NCI-H146 (cell line): ENCODE measurements at places on chromosomes 6 and 20.

DNA sequence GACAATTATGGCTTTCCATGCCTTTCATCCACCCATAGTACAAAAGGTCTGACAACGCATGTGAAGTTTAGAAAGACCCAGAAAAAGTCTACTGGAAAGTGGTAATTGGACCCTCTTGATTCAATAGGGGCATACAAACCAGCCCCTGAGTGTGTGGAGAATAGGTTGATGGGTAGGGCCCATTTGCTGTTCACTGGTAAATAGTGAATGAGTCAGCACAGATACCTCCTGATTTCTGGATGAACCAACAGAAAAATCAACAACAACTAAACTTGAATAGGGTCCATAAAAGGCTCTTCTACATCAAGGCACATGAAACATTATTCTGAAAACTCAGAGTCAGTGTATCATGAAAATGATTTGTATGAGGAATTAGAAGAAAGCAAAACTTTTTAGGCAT lies 235.4 kb upstream of the SLC35B3 start:
- peak; percentile 5 for DNase-seq

GRCh38 chr6:51569594-51569993 lies 517.8 kb downstream of the PKHD1 start:
- peak; percentile 1 for DNase-seq

- no peak for DNase-seq
Measured at GRCh38 chr6:89842228-89842627, 12.5 kb downstream of the CASP8AP2 start.

- no peak for DNase-seq
Measured at GRCh38 chr20:47118206-47118605, 223.6 kb downstream of the EYA2 start.

DNA sequence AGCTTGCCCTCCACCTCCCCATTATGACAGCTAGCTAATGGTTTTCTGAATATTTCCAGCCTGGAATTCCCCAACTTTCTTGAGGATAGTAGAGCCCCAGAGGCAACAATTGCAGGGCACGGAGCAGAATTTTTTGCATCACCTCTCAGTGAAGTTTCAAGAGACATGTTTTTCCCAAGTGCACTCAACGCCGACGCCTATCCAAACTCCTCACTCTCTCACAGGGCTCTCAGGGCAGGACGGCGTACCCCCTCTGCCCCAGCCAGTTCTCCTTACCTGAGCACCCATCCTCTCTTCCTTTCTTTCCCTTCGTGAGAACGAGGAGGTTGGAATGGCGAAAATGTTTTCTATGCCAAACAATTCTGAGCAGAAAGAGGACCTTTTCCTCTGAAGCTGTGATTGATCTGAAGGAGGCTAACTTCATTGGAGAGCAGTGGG lies 83.1 kb upstream of the FOXQ1 start:
- no peak for DNase-seq

DNA sequence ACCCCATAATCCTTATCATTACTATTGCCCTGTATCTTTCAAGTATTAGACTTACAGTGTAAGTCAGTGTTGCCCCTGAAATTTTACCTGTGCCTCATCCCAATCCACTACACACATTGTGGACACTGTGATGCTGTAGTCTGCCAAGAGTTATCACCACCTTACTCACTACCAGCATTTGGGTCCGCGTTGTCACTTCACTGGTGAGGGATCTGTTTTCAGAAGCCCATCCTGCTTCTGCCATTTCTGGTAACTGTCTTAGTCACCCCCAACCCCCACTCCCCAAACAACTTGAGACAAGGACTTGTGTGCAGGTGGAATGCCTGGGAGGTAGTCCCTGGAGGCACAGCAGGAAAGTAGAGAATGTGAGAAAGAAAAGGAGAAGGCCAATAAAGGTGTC lies 6.0 kb upstream of the RAB44 start:
- no peak for DNase-seq

GRCh38 chr20:12028771-12029170 lies 111.1 kb downstream of the BTBD3 start:
- DNase-seq: peak; percentile 54

- no peak for DNase-seq
Measured at GRCh38 chr6:32829495-32829894, 9.0 kb downstream of the TAP2 start.

DNA sequence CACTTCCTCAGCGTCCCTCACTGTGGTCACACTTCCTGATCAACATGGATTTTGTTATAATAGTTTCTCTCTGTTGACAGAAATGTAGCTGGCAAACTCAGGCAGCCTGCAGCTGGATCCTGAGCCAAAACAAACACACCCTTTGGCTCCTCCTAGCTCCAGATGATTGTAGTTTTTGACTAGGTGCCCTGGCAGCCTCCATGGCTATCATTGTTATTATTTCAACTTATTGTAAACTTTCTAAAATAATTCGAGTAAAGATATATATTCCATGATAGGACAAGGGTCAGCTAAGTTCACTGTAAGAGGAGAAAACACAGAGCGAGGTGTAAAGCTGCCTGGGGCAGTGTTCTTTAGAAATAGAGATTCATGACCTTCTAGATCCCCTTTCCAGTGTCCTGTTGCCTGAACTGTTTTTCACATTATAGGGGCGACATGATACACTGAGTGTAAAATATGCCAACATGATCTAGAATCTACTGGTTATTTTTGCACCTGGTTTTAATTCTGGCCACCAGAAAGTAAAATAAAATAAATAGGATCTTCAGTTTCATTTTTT lies 98.2 kb upstream of the HDGFL1 start:
- DNase-seq: peak; percentile 75

DNA sequence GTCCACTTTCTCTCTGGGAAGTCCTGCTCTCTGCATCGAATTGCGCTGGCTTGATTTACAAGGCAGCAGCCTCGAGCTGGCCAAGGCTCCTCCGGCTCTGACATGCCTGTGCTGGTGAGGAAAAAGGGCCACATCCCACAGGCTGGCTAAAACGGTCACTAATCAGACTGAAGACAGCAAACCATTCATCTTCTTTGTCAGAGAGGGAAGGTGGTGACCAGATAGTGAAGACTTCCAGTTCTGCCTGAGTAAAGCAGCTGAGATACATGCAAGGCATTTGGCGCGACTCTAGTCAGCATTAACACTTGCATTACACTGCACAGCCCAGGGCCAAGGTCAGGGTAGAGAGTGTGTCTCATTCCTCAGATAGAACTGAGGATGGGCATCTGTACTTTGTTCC lies 203.2 kb upstream of the MAP3K7 start:
- DNase-seq: no peak

DNA sequence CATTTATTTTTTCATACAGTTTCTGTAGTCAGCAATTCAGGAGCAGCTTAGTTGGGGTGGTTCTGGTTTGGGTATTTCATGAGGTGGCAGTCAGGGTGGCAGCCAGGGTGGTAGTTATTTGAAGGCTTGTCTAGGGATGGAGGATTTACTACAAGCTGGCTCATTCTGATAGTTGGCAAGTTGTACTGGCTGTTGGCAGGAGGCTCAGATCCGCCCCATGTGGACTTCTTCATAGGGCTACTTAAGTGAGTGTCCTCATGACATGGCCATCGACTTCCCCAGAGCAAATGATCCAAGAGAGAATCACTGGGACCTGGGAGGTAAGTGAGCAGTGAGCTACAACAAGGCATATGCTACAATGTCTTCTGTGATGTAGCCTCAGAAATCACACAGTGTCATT lies 22.4 kb upstream of the CDKAL1 start:
- no peak for DNase-seq

GRCh38 chr20:9831032-9831431 lies 7.8 kb downstream of the PAK5 start:
- no peak for DNase-seq

DNA sequence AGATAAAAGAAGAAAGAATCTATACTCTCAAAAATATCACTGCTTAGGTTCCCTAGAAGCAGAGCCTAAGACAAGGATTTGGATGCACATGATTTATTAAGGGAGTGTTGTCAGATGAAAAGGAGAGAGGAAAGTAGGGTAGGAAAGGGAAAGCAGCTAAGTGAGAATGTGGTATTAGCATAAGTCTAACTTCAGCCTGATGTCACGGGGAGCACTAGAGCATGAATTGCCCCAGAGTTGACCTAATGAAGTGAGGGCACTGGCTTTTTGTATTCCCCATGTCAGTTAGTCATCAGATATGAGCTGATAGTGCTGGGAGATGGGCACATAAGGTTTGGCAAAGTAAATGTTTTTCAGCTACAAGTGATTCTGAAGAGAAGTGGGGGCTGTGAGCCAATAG lies 129.0 kb upstream of the THEMIS start:
- DNase-seq: no peak

DNA sequence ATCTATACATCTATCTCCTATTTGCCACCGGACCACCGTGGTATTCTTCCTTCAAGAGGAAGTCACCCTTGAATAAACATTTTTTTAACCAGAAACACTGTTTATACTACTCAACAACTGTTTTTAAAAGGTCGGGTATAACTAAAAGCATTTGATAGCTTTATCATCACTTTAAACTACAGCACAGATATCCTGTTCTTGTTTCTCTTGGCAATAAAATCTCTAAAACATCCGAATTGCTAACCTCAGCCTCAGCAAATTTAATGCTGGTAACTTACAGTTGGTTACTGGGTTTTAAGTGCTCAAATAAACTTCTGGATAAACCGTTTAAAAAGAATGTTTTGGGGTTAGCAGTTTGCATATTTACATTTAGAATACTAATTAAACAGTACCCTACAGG lies 20.4 kb downstream of the ZUP1 start:
- no peak for DNase-seq

- peak; percentile 33 for DNase-seq
Measured at GRCh38 chr6:41209547-41210320, 8.8 kb upstream of the TREML2 start.

DNA sequence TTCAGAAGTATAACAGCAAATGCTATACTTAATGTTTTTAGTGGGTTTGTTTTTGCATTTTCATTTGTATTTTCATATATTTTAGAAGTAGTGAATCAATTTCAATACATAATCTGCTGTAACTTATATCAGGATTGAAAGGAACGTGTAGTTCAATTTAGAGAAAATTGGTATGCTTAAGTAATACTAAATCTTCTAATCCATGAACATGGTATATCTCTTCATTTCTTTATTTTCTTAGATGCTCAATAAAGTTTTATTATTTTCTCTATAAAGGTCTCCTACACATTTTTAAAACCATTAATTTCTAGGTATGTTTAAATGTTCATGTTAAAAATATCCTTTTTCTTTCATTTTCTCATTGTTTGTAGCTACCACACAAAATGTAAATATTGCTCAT lies 85.1 kb downstream of the STMND1 start:
- DNase-seq: no peak

- DNase-seq: no peak
Measured at GRCh38 chr6:40426346-40427066, 160.7 kb downstream of the LRFN2 start.

GRCh38 chr6:87251225-87251624 lies 71.2 kb upstream of the SMIM8 start:
- no peak for DNase-seq

- DNase-seq: no peak
Measured at GRCh38 chr6:128275030-128275429, 245.4 kb downstream of the PTPRK start.

GRCh38 chr6:165729307-165729936 lies 66.4 kb upstream of the PDE10A start:
- DNase-seq: peak; percentile 7

- peak; percentile 54 for DNase-seq
Measured at GRCh38 chr6:1594445-1595200, 15.1 kb upstream of the FOXC1 start.

DNA sequence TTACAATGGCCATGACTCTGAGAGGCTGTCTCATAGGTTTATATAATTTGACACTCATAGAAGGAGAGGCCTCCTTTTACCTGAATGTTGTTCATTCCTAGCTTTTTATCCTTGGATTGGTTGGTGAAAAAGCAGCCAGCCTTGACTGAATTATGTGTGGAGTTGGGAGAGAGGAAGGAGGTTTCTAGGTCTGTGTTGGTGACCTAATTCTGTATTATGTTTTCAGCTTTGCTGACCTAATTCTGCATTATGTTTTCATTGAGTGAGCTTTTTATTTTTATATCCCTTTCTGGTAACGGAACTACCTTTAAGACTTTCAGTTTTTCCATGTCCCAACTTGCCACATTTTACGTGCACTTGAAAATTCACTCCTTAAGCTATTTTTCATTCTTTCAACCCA lies 59.1 kb upstream of the RNF144B start:
- no peak for DNase-seq
